ENCODE measurements at places on chromosomes 7 and 10. TPM values are rescaled to one million over a fixed set of nuclear protein-coding genes. Genes with fewer than 3 reads are reported as not detected.
A peak's percentile ranks its signal among the peaks of the same experiment; 100 is the strongest.

GRCh38 chr7:30705008-30705407 is 22.8 kb upstream of the CRHR2 start:
- ATAC-seq: no peak

DNA sequence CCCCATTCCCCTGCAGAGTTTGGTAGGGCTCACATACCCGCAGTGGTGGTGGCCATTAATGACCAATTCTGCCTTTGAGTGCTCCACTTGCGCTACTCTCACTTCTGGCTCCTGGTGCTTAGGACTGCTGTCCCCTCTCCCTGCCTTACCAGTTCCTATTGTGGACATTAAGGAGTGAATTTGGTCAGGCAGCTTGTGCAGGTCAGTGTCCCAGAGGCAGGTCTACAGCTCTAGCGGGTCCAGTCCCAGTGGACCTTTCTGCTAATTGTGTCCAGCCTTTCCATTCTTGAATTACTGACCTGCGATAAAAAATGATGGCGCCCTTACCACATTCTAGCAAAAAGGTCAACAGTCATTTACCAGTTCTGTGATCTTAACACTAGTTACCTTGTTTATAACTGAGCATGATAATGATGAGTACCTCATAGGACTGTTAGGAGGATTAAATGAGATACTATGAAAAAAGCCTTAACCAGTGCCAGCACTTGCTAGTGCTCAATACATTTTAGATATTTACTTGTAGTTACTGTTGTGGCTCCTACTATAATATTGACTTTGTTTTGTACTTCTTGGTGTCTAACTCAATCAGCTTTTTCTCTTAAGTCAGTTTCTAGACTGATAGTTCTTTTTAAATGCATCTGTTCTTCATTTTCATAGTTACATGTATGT is 14.1 kb downstream of the ST7 start:
- ATAC-seq: no peak

GRCh38 chr10:19245889-19246752 is 197.5 kb downstream of the MALRD1 start:
- ATAC-seq: no peak

GRCh38 chr7:90661290-90662151 is 65.4 kb downstream of the CDK14 start:
- peak; percentile 50 for ATAC-seq

DNA sequence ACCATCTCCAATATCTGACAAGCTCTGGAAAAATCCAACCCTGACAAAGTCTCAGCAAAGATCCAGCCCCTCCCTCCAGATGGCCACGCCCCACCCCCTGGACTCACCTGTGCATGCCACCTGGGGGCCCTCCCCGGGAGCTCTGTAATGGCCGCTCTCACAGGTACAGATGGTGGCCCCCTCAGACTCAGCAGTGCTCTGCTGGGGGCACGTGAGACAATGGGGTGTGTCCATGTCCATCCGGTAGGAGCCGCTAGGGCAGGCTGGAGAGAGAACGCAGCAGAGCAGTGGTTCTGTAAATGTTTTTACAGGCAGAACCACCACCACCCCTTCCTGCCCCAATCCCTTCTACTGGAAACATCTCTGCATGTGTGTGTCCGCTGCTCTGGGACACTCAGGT is 9.5 kb downstream of the EPHA1 start:
- ATAC-seq: no peak

- no peak for ATAC-seq
Observed at GRCh38 chr7:3154881-3155494, 111.3 kb upstream of the CARD11 start.

DNA sequence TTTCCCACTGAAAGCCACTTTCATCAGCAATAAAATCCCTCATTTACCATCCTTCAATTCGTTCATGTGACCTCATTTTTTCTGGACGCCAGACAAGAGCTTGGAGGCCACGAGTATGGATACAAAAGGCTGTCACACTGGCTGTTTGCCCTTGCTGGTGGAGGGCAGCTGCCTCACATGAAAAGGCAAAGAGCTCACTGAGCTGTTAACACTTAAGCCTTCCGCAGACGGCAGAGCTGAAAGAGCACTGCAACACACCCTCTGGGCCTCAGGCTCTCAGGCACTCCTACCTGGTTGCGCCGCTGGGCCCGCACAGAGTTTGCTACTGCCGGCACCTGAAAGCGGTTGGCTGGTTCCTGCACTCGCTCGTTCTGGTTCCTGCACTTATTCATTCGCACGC is 193.5 kb downstream of the CFTR start:
- peak; percentile 93 for ATAC-seq

DNA sequence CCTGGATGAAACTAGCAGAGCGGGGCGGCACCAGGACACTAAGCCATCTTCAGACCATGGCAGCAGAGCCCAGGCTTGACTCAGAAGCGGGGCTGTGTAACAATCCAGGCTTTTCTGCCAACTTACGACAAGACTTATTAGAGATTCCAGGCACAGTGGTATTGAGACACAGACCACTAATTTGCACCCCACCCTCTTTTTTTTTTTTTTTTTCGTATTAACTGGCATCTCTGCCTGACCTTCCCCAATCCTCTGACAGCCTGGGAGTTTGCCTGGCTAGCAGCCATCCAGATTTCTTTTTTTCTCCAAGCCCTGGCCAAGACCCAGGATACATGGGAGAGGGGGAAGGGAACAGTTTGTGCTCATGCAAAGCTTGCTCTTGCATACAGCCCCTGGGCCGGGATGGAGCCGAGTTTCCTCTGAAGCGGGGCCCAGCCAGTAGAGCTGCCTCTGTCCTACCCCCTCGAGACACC is 182.4 kb downstream of the PLXNA4 start:
- ATAC-seq: peak; percentile 84

GRCh38 chr10:83469728-83470331 is 669.5 kb upstream of the GHITM start:
- ATAC-seq: peak; percentile 73

- no peak for ATAC-seq
Observed at GRCh38 chr10:89699581-89700064, 1.8 kb upstream of the KIF20B start.

DNA sequence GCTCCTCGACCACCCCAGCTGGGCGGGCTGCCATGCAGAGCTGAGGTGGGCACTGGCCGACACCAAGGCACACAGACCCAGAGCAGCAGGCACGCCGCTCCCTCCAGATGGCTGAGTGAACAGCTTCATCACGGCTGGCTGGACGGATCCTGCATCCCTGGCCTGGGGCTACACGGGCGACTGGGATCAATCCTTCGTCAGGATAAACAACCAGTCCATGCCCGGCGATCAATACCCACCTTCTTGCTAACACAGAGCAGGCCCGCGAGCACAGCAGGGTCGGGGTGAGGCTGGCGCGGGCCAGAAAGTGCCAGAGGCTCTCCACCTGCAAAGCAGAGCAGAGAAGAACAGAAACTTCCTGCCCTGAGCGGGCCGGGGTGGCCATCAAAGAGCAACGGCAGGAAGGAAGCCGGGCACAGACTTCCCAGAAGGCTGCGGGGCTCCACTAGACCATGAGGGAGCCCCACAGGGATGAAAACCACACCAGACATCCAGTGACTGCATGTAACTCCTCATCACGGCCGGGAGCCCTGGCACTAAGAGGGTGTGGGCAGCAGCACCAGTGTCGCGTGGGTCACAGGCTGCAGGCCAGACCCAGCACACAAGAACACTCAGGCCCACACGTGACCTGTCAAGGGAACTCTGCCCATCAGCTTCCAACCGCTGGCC is 166.4 kb downstream of the MAD1L1 start:
- no peak for ATAC-seq

DNA sequence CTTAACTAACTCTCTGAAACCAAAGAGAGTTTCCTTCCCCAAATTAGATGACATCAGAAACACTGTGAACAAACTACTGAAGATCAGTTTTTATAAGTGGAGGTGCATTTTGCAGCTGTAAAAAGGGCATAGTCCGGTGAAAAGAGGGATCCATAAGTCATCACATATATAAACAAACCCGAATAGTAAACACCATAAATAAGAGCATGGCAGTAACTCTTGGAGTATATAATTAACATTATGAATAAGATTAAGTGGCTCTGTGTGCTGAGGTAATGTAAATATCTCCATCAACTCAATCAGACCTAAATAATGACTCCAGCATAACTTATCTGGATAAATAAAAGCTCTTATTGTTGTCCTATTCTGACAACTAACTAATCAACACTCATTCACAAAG is 43.0 kb upstream of the SHTN1 start:
- no peak for ATAC-seq

DNA sequence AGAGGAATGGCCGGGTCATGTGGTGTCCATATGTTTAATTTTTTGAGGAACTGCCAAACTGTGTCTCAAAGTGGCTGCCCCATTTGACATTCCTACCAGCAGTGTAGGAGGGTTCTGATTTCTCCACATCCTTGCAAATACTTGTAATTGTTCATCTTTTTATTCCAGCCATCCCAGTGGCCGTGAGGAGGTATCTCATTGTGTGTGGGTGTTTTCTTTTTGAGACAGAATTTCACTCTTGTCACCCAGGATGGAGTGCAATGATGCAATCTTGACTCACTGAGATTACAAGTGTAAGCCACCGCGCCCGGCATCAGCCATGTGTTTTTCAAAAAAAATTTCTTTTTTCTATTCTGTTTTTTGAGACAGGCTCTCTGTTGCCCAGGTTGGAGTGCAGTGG is 38.7 kb upstream of the DLG5 start:
- peak; percentile 93 for ATAC-seq

DNA sequence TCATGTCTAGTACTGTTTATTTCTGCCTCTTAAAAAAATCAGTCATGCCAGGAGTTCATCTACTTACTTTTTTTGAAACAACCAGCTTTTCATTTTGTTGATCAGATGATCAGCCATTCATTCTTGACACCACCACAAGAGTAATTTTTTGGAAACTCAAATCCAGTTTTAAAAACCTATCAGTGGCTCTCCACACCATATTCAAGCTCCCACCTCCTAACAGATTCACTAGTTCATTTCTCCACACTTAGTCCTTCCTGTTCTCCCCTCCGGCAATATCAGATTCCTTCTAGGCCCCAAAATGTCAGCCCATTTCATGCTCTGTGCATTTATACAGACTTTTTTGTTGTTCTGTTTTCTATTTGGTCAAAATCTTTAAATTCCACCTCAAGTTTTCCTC is 341.6 kb downstream of the RNLS start:
- no peak for ATAC-seq

- no peak for ATAC-seq
Observed at GRCh38 chr10:11437391-11438142, 173.9 kb downstream of the USP6NL start.

- ATAC-seq: no peak
Observed at GRCh38 chr10:74334221-74334620, 183.2 kb downstream of the ADK start.

GRCh38 chr7:698515-699475 is 27.7 kb upstream of the DNAAF5 start:
- ATAC-seq: peak; percentile 55

DNA sequence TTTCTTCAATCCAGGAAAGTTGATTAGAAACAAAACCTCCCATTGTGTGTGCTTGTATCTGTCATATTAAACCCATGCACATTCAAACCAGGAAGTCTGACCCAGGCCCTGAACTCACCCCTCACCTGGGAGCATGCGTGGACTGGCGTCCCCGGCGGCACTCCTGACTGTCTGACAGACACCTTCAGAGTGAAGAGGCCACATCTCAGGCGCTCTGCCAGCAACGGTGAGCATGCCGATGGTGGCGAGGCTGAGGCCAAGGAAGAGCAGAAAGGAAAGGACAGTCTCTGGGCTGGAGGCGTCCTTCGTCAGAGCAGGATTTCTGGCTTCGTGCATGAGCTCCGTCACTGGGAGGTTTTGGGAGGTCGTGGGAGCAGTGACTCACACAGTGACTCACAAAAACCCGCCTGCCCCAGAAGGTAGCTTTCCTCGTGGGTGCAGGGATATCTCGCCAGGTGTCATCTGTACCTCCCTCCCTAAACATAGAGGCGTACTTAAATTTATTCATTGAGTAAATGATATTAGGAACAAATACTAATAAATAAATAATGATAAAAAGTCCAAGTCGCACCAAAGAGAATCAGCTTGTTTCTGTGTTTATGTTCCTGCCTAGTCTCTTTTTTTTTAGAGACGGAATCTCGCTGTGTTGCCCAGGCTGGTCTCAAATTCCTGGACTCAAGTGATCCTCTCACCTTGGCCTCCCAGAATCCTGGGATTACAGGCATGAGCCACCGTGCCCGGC is 13.5 kb downstream of the IQCE start:
- no peak for ATAC-seq

- no peak for ATAC-seq
Observed at GRCh38 chr7:107999779-108000560, 3.0 kb downstream of the LAMB1 start.

GRCh38 chr10:77504873-77505257 is 132.7 kb downstream of the KCNMA1 start:
- no peak for ATAC-seq

DNA sequence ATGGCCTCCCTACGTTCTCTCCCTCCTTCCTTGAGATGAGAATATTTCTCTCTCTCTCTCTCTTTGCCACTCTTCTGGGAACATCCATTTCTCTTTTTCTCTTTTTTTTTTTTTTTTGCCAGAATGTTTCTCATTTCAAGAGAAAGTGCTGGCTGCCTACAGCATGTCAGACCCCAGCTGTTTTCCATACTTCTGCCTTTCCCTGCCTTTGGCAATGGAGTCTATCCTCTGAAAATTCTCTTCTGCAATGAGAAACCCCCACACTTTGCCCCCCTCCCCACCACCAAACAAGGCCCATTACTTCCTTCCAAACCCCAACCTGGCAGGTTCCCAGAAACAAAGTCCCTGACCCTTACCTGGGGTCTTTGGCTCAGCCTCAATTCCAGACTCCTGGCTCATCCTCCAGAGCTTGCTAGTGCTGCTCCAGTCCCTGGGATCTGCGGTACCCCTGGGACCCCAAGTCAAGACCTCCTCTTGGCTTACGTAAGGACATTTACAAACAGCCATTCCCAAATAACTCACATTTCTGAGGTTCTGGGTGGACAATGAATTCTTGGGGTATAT is 17.4 kb upstream of the CCL26 start:
- ATAC-seq: no peak

DNA sequence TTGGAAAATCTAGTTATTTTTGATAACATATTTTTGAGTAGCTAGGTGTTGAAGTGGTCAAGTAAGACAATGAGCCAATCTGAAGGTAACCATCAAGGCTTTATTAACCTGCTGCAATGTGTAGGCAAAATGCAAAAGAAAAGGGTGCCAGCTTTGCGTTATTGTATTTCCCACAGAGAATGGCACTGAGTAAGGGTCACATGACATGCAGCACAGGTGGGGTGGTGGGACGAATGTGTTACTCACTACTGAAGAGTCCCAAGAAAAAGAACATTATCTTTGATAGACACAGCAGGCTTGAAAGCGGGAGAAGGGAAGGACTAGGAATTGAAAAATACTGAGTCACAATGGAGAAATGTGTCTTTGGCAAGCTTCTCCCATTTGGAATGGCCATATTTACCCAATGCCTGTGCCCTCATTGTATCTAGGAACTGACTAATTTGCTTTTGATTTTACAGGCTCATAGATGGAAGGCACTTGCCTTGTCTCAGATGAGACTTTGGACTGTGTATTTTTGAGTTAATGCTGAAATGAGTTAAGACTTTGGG is 898.6 kb upstream of the POT1 start:
- no peak for ATAC-seq

The CYREN gene
- 42.0 TPM for total RNA-seq

The GIMAP7 gene
- not detected for total RNA-seq

The TMEM229A gene
- total RNA-seq: 2.6 TPM

The HHEX gene
- 1.5 TPM for total RNA-seq

The CNTNAP2 gene
- 37.2 TPM for total RNA-seq

The MDFIC gene
- total RNA-seq: 54.2 TPM

The SUN3 gene
- total RNA-seq: not detected

The C10orf105 gene
- total RNA-seq: 7.2 TPM

The LIPJ gene
- 0.25 TPM for total RNA-seq

The CASP7 gene
- total RNA-seq: 3.5 TPM

The PDE6C gene
- 0.19 TPM for total RNA-seq

The CPA1 gene
- total RNA-seq: 0.58 TPM
